Nucleus accumbens (tissue), 56 donors: ENCODE measurements at places on chromosomes 12 and 14.
A peak's percentile ranks its signal among the peaks of the same experiment; 100 is the strongest.

DNA sequence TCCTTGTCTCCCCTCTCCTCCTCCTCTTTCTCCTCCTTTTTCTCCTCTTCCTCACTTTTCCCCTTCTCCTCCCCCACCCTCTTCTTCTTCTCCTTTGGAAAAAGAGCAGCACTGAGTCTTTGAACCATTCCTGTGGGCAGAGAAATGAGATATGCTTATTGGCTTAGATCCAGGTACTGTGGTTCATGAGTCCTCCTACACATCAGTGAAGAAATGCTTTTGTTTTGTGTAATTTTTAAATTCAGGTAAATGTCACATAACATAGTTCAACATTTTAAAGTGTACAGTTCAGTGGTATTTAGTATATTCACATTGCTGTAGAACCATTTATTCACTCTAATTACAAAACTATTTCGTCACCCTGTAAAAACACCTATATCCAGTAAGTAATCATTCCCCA, 402.1 kb downstream of the AACS start:
- DNase-seq = no peak

- no peak for DNase-seq
These were observed 656 bp upstream of the DTD2 start for GRCh38 chr14:31457665-31458659.

DNA sequence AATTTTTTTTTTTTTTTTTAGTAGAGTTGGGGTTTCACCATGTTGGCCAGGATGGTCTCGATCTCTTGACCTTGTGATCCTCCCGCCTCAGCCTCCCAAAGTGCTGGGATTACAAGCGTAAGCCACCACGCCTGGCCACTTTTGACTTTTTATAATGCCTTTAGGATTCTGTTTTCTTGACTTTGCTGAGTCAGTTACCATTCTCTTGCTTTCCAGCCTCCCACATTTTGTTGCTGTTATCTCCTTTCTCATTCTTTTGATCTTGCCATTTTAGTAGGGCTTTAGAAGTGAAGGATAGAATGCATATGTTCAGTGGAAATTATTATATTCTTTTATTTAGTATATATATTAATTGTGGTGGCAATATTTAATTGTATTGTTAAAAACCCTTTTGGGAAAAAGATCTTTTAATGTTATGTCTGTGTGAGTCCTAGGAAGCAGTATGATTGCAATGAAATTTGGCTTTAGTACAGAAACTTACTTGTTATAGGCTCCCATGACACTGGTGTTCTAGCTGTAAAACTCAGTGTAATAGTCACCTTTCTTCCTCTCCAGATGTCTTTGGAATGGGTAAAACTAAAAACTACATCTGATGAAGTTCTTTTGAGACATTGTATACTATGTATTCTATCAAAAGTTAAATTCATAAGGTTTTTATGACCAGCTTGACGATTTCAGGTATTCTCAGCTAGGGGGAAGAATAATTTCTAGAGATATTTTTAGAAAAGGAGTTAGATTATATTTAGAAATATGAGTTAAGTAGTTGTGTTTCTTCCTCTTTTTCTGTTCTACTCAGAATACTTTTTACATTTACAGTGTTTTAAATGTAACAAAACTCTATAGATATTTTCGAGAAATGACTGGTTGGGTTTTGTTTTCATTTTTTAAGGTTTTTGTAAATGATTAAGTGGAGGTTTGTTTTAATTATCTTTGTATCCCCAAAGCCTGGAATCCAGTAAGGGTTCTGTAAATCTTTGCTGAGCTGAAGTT, 74.7 kb downstream of the APAF1 start:
- no peak for DNase-seq

- no peak for DNase-seq
These were observed 439.0 kb downstream of the NRXN3 start for GRCh38 chr14:78608998-78609787.

DNA sequence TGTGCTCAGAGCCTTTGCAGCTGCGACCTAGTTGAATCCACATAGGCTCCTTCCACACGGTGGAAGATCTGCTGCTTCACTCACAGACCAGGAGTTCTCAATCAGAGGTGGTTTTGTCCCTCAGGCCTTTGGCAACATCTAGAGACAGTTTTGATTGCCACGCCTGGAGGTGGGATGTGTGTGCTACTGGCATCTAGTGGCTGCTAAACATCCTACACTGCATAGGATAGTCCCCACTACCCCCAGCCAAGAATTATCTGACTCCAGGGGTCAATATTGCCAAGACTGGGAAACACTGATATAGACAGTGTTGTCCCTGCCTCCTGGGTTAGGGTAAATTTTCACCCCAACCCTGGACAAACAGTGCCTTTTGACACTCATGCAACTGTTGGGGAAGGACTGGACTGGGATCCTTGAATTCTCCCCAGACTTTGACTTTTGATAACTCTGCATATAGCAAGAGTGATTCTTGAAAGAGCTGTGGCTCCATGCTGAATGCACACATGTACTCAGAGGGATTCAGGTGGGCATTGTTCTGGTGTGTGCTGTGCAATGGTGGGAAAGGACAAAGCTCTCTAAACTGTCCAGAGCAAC, 39.8 kb downstream of the BAZ2A start:
- DNase-seq = no peak

DNA sequence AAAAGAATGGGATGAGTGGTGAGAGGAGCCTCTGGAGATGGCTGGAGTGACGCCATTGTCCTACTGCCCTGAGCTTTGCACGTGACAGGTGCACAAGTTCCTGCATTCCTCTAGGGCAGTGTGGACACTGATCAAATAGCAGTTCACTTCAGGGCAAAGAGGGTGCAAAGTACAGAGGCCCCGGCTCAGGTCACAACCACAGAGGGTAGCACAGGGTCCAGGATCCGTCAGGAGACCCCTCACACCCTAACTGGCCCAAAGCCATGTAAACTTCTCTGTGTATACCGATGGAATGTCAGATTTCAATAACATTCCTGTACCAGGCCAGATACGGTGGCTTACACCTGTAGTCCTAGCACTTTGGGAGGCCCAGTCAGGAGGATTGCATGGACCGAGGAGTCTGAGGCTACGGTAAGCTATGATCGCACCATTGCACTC, 10.4 kb upstream of the FBLN5 start:
- DNase-seq = no peak

DNA sequence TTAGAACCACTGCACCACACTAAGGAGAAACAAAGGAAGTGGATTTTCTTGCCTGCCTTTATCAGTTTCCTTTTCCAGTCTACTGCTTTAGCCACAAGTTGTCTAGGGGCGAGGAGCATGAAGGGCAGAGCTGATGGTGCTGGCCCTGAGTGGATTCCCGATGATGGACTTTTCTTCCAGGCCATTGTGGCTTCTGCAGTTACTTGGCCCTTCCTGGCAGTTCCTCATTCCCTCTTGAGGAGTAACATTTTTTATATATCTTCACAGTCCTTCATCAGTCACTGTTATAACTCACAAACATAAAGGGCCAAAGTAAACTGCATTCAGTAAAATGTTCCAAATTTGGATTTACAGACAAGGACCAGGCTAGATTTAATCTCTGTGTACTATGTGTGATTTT, 61.2 kb upstream of the SRSF5 start:
- no peak for DNase-seq

DNA sequence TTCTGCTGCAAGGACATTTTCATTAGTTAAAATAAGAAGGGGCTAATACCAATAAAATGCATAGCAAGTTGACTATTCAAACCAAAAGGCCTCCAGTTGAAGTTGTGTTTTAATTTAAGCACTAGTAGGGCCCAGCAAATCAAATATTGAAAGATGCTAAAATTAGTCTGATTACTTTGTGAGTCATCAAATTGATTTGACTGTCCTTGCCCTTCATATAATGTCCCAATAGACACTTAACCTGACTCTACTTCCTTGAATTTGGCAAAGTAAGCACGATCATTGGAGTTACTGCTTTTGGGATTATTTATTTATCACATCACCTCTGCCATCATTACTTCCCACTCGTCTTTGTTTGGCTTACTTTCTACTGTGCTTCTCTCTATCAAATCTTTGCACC, 798.5 kb downstream of the DIO2 start:
- DNase-seq = no peak

GRCh38 chr12:126369487-126370463, 1304.5 kb downstream of the AACS start:
- DNase-seq = no peak

- no peak for DNase-seq
These were observed 21.0 kb downstream of the CHST11 start for GRCh38 chr12:104477510-104478390.

DNA sequence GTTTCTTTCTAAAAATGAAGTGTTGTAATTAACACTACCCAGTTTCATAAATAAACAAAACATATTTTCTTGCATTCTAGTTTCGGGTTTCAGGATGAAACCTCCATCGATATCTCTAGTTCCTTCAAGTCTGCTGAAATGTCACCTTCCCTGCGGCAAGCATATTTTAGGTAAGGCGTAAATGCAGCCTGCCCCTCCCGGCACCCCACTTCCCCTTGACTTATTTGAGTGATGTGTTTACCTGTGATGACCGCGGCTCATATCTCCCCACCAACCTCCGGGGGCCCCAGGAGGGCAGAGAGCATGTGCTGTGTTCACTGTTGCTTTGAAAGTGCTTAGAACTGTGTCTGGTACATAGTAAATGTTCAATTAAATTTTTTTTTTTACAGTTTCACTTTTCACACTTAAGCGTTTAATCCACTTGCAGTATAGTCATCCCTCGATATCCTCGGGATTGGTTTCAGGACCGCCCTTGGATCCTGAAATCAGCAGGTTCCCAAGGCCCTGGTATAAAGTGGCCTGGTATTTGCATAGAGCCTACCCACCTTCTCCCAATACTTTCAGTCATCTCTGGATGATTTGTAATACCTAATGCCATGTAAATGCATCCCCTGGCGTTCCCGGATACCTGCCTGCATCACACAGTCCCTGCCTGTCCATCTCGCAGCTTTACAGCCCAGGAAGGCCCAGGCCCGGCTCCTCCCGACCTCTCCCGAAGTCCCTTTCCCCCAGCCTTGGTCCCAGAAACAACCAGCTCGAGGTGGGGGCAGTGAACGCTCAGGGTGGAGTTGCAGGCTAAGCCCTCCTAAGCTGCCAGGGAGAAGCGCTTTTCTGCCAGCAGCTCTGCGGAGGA, 40.2 kb upstream of the FBRSL1 start:
- no peak for DNase-seq

GRCh38 chr12:117646520-117646919, 285.1 kb upstream of the NOS1 start:
- DNase-seq = no peak

GRCh38 chr14:64673748-64674147, 30.5 kb upstream of the PLEKHG3 start:
- no peak for DNase-seq

- no peak for DNase-seq
These were observed 532.5 kb downstream of the VRK1 start for GRCh38 chr14:97329701-97330100.

DNA sequence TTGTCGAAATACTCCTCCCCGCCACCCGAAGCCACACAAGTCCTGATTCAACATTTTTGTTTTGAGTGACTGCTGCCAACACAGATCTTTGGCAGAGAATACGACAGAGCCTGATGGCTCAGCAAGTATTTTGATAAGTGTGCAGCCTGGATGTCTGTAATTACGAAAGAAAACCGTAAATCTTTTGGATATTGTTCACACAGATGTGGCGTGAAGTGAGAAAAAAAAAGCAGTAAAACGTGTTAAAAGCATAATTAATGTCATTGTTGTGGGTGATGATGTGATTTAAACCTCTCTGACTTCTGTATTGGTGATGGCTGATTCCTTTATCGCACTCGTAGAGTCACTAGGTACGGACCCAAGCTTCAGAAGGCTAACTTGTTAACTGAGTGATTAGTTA, 98.7 kb downstream of the PHETA1 start:
- DNase-seq = no peak

DNA sequence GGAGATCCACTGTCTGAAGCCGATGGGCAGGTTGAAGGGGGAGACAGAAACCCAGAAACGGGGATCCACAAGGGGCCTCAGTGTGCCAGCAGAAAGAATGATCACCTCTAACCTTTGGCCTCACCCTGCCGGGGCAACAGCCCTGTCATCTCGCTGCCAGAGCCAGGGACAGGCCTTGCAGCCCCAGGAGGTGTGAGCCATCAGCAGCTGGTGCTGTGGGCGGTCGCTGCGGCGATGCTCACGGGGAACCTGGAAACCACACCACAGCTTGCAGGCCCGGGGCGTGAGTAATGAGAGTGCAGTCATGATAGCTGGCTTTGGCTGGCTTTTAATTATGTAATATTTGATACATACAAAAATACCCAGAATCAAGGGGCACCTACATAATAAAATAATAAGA, 4.7 kb upstream of the TTC7B start:
- DNase-seq = no peak

GRCh38 chr12:3520168-3520567, 29.2 kb downstream of the PRMT8 start:
- peak; percentile 29 for DNase-seq

DNA sequence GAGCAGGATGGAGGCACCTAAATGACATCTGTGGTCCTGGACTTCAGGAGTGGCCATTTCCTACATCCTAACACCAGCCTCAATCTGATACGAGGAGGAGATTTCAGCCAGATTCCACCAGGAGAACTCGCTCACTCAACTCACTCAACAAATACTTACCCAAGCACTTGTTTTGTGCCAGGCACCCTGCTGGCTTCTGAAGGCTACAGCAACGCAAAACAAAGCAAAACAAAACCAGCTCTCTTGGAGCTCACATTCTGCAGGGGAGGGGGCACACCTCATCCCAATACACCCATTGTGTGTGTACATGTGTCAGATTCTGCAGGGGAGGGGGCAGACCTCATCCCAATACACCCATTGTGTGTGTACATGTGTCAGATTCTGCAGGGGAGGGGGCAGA, 144.8 kb downstream of the PIWIL1 start:
- no peak for DNase-seq

DNA sequence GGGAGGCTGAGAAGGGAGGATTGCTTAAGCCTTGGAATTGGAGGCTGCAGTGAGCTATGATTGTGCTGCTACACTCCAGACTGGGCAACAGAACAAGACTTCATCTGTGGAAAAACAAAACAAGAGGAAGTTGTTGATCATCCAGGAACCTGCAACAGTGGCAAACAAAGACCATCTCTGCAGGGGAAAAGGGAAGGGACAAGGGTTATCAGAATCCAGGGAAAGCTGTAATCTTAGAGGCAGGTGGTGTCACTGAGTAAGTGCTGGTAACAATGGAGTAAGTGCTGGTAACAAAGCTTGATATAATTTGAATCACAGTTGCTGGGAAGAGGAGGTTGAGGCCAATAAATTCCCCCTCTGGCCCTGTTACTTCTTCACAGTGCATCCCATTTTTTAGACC, 27.5 kb upstream of the DCN start:
- no peak for DNase-seq

- no peak for DNase-seq
These were observed 1629.4 kb upstream of the SEL1L start for GRCh38 chr14:83163016-83163415.

DNA sequence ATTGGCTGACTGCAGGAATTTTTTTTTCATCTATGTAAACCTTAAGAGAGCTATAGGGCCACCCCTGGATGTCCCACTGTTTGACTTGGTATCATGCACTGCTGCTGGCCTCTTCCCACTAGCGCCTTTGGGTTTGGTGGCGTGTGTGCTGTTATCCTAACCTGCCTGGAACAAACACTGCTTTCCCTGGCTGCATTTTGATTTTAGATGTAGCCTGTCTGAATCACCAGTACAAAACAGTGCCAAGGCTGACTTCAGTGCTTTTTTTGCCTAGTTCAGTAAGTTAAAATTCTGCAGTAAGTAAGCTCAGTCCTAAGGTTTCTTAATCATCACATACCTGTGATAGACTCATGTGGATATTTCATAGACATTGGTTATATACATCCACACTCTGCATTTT, 99.2 kb downstream of the EML1 start:
- DNase-seq = no peak

- no peak for DNase-seq
These were observed 78.6 kb upstream of the IFNG-AS1 start for GRCh38 chr12:67910360-67911274.
